ENCODE measurements at places on chromosomes 7 and 10. TPM values are rescaled to one million over a fixed set of nuclear protein-coding genes. Genes with fewer than 3 reads are reported as not detected.

DNA sequence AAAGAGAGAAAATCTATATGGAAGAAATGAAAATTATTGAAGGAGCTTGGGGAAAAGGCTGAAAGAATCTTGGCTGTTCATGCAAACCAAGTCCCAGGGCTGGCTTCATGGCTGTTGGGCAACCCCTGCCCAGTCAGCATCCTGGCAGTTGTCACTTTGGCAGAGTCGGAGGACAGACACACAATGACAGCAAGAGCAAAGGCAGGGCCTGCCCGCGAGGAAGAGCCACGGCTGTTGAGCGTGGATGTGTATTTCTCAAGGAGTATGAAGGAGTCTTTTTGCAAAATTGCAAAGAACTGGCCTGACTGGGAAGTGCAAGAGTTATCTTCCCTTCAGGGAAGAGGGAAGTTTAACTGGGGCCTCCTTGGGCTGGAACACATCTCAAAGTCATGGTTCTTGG lies 11.7 kb downstream of the PTPRE start:
- H3K4me1 ChIP-seq = peaks cover 21% of the 10 kb centered on the region
- H3K4me3 ChIP-seq = no peak overlapping the region
- DNase-seq = no peak

DNA sequence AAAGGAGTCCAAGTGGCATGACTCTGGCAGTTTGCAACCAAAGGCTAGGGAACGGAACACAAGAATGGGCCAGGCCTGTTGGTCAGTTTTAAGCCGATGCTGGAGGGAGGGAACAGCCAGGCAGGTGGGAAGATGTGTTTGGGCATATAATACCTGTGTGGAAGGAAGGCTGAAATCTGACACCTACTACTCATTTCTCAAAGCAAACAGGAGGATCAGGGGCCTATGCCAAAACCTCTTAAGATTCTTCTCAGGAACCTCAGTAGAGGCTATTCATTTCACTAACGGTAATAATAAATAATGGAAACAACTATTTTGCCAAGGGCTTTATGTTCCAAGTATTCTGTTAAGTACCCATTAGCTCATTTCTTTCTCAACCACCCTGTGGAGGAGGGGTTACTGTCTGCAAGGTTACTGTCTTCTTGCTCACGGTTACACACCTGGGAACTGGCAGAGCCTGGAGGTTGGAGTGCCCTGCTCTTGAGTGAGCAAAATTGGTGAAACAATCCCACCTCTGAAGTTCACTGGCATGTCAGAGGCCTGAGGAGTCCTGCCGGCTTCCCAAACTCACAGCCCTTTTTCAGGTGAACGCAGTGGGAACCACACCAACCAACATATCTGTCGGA lies 35.5 kb downstream of the GOT1 start:
- peaks cover 15% of the 10 kb centered on the region for H3K36me3 ChIP-seq
- H3K4me1 ChIP-seq = peaks cover 6% of the 10 kb centered on the region
- no peak overlapping the region for H3K4me3 ChIP-seq
- no peak for DNase-seq
- no peaks in the 10 kb centered on the region for H3K27me3 ChIP-seq
- H3K27ac ChIP-seq = no peak overlapping the region

DNA sequence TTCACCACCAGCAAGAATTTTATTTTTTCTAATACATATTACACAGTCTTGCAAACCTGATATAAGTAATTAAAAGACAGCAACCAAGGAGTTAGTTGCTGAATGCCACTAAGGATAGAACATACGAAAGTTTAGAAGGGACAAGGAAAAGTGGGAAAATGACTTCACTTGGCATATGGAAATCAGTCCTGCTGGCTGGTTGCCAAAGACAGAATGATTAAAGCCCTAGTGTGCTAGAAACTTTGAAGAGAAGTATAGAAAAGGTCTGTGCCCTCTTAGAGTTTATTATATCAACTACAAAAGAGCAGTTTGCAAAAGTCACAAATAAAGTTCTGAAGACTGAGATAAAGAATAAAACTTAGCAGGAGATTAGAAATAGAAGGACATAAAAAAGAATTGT lies 5.8 kb upstream of the YAE1 start:
- no peaks in the 10 kb centered on the region for H3K36me3 ChIP-seq
- peaks cover 2% of the 10 kb centered on the region for H3K4me1 ChIP-seq
- H3K4me3 ChIP-seq = no peak overlapping the region
- H3K27me3 ChIP-seq = peaks cover 18% of the 10 kb centered on the region
- no peak for DNase-seq

Gene PRKG1
- not detected for polyA plus RNA-seq

Gene SRRM3
- not detected for polyA plus RNA-seq

Measured in naive B cell (primary cell).